Psoas muscle (tissue), 8 donors: ENCODE measurements at places on chromosomes 7 and 10. TPM values are rescaled to one million over a fixed set of nuclear protein-coding genes. Genes with fewer than 3 reads are reported as not detected.

GRCh38 chr10:28768227-28768626, 90.9 kb downstream of the BAMBI start:
- H3K4me3 ChIP-seq: no peak overlapping the region
- peaks cover 4% of the 10 kb centered on the region for H3K27me3 ChIP-seq
- no peak overlapping the region for H3K27ac ChIP-seq
- no peak for DNase-seq

TWIST1 gene
- 1.1 TPM for total RNA-seq

TSPAN12 gene
- total RNA-seq: 2.8 TPM

GRCh38 chr10:391305-391704, 256.1 kb downstream of the ZMYND11 start:
- peaks cover 3% of the 10 kb centered on the region for H3K36me3 ChIP-seq
- no peak overlapping the region for H3K27ac ChIP-seq
- peaks cover 17% of the 10 kb centered on the region for H3K4me1 ChIP-seq
- no peak for DNase-seq

HKDC1 gene
- total RNA-seq: not detected

GRCh38 chr10:20635570-20635969, 261.5 kb downstream of the NEBL start:
- H3K4me3 ChIP-seq: no peak overlapping the region
- no peaks in the 10 kb centered on the region for H3K27me3 ChIP-seq
- H3K27ac ChIP-seq: no peak overlapping the region
- no peaks in the 10 kb centered on the region for H3K36me3 ChIP-seq

GRCh38 chr10:91711885-91712680, 79.2 kb upstream of the PPP1R3C start:
- H3K36me3 ChIP-seq: no peaks in the 10 kb centered on the region
- DNase-seq: no peak
- H3K4me1 ChIP-seq: no peaks in the 10 kb centered on the region
- H3K27ac ChIP-seq: no peak overlapping the region
- H3K27me3 ChIP-seq: no peaks in the 10 kb centered on the region

- no peak overlapping the region for H3K4me3 ChIP-seq
- H3K36me3 ChIP-seq: no peaks in the 10 kb centered on the region
- no peaks in the 10 kb centered on the region for H3K27me3 ChIP-seq
- H3K27ac ChIP-seq: no peak overlapping the region
- H3K4me1 ChIP-seq: no peaks in the 10 kb centered on the region
Measured at GRCh38 chr10:56135828-56136227, 225.2 kb downstream of the ZWINT start.

CREB5 gene
- 26.7 TPM for total RNA-seq

LRRD1 gene
- not detected for total RNA-seq

MKX gene
- total RNA-seq: 0.19 TPM

EIF4H gene
- total RNA-seq: 270 TPM

TEX47 gene
- total RNA-seq: not detected

DNA sequence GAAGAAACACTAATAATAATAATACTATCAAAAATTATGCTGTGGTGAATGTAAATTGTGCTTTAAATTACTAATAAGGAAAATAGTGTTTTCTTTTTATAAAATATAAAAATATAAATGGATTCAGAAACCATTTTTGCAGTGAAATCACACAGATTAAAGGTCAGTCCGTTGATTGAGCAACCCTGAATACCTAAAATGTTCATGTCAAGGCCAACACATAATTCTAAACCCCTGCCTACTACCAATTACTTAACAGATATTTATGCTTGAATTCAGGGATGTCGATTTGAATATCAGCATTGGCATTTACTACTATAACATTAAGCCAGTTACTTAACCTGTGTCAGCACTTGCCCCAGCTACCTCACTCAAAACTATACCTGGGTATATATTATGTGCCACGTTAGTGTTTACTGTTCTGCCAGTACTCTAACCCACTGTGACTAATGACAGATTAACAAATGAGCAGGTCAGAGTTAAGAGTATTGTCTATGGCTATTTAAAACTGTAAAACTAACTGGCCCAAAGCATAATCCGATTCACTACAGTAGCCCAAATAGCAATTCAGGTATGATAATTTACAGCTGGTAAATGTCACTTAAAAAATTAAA, 165.0 kb downstream of the KMT2E start:
- H3K4me1 ChIP-seq: peaks cover 15% of the 10 kb centered on the region
- H3K27me3 ChIP-seq: no peaks in the 10 kb centered on the region

SH2D4B gene
- total RNA-seq: not detected

GPR85 gene
- total RNA-seq: not detected

- DNase-seq: no peak
- no peak overlapping the region for H3K4me3 ChIP-seq
- no peaks in the 10 kb centered on the region for H3K27me3 ChIP-seq
- no peaks in the 10 kb centered on the region for H3K36me3 ChIP-seq
Measured at GRCh38 chr7:11620406-11621253, 211.4 kb downstream of the THSD7A start.

DNA sequence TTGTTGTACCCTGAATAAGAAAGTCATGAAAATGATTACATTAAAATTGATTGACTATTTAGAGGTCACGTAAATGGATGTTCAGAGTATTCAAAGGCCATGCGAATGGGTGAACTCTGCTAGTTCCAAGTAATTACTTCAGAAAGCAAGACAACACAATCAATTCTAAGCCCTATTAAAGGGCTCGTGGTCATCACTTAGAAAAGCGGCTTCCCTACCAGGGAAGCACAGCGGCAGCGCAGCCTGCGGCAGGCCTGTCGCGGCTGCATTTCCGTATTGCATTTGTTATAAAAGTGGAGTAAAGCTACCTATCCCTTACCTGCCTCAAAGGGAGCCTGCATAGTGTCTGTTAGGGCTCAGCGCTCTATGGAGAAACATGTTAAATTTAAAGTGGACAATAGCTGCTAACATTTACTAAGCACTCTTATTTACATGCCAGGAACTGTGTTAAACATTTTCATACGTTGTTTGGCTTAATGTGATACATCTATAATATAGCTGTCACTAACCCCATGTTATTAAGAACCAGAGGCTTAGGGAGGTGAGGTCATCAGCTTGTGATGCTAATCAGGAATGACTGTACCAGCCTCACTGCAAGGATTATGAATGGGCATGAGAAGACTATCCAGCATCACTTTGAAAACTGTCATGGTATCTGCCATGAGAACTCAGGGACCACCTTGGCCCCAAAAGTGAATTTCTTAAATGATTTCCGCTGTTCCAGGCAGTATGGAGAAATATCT, 187.5 kb downstream of the CELF2 start:
- no peak overlapping the region for H3K4me3 ChIP-seq
- H3K36me3 ChIP-seq: no peaks in the 10 kb centered on the region
- peaks cover 34% of the 10 kb centered on the region for H3K4me1 ChIP-seq
- H3K27me3 ChIP-seq: no peaks in the 10 kb centered on the region
- H3K27ac ChIP-seq: no peak overlapping the region

DNA sequence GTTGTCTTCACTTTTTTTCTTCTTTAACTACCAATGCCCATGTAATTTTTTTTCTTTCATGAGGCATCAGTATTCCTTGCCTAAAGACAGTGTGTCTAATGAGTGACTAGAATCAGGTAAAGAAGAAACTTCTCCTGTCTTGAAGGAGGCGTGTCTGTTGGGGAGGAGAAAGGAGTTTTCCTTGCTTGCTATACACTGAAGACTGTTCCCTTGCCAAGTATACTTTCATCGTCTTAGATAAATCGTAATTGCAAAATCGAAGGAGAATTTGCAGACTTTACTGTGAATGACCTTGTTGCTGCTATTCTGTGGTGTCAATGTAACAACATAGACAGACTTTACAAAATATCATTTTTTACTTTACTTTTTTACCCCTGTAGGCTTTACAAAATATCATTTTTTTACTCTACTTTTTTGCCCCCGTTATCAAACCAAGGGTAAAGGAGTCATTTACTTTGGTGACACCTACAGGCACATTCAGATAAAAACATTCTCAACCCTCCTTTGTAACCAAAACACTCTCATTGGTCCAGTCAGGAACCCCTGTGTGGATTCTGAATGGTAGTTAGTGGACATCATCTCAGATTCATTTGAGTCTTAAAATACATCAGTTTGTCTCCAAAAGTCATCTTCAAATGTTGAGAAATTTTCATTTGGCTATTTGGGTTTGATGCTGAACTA, 232.4 kb downstream of the AHR start:
- H3K27me3 ChIP-seq: no peaks in the 10 kb centered on the region
- H3K36me3 ChIP-seq: no peaks in the 10 kb centered on the region
- no peaks in the 10 kb centered on the region for H3K4me1 ChIP-seq
- H3K27ac ChIP-seq: no peak overlapping the region
- no peak for DNase-seq

DNA sequence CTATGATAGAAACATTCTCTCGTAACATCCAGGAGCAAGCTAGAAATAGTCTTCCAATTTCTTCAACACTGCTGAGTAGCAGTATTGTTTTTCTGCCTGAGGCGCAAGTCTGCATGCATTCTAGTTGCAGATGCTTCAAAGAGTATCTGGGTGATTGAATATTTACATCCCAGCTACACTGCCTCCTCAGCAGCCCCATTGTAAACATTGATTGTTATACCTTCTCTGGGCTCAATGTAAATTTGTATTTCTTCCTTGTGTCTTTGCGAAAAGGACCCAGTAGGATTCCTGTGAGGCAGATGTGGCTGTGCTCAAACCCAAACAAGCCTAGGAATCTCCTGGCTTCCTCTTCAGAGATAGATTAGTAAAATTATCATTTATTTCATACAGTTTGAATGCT, 320.7 kb downstream of the CDC14C start:
- H3K27me3 ChIP-seq: no peaks in the 10 kb centered on the region
- DNase-seq: no peak
- H3K4me1 ChIP-seq: no peaks in the 10 kb centered on the region
- H3K4me3 ChIP-seq: no peak overlapping the region
- no peaks in the 10 kb centered on the region for H3K36me3 ChIP-seq

FANK1 gene
- total RNA-seq: 0.49 TPM

DNA sequence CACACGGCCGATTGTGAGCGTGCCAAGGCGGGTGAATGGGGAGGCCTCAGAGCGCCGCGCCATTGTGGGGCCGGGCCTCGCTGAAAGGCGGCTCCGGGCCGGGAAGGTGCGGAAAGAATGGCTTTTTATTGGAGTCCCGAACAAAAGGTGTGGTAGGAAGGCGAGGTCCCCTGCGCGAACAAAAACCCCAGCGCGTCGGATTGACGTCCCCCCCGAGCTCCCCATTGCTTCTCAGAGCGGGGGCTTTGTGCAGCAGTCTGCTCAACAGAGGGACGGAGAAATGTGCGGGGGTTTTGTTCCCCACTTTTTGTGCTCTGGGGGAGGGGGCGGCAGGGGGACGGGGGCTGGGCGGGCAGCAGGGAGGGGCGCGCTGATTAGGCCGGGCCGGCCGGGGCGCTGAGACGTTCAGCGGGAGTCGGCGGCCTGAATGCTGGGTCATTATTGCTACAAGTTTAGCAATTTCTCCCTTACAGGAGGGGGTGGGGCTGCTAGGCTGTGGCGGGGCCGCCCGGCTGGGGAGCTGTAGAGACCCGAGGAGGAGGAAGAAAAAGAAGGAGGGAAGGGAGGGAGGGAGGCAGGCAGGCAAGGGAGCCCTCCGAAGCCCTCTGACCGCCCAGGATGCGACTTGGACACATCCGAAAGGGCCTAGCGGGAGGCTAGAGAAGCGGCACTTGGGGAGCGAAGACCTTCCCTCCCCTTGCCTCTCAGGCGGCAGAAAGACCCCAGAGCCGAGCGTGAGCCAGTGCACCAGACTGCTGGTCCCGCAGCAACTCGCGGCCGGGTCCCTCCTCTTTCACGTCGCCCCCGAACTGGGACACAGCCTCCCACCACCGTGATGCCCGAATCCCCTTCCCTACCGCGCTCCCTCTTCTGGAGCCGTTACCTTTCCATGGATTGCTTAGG, 4.6 kb downstream of the NKX2-3 start:
- no peaks in the 10 kb centered on the region for H3K36me3 ChIP-seq
- H3K4me1 ChIP-seq: peaks cover 33% of the 10 kb centered on the region
- DNase-seq: no peak

ANKRD30A gene
- total RNA-seq: not detected

SFMBT2 gene
- 3.6 TPM for total RNA-seq

TRPV5 gene
- 0.06 TPM for total RNA-seq

PCLO gene
- not detected for total RNA-seq

- H3K27ac ChIP-seq: no peak overlapping the region
- DNase-seq: no peak
- H3K27me3 ChIP-seq: no peaks in the 10 kb centered on the region
- H3K36me3 ChIP-seq: no peaks in the 10 kb centered on the region
Measured at GRCh38 chr10:82683945-82684344, 809.0 kb downstream of the NRG3 start.

GRCh38 chr7:115260381-115260780, 338.5 kb downstream of the MDFIC start:
- H3K27me3 ChIP-seq: no peaks in the 10 kb centered on the region
- H3K36me3 ChIP-seq: no peaks in the 10 kb centered on the region
- H3K4me3 ChIP-seq: no peak overlapping the region

MUC3A gene
- total RNA-seq: 0.36 TPM

DNA sequence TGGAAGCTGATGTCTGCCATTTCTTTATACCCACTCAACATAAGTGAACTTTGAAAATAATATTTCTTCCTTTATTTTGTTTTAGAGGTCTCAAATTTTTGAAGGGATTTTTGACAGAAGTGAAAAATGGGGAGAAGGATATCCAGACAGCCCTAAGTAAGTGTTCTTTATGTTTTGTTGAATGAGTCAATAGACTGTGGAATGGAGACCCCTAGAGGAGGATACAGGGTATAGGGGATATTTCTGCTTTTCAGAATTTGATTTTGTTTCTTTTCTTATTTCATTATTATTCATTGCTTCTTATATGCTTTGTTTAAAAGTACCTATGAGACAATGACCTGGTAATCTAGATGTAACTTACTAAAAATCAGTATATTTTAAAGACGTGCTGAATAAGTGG, 34.4 kb downstream of the PLEKHA8 start:
- no peak overlapping the region for H3K4me3 ChIP-seq
- no peaks in the 10 kb centered on the region for H3K4me1 ChIP-seq
- no peak for DNase-seq

INSYN2A gene
- total RNA-seq: 0.14 TPM

HTR5A gene
- total RNA-seq: not detected

DNA sequence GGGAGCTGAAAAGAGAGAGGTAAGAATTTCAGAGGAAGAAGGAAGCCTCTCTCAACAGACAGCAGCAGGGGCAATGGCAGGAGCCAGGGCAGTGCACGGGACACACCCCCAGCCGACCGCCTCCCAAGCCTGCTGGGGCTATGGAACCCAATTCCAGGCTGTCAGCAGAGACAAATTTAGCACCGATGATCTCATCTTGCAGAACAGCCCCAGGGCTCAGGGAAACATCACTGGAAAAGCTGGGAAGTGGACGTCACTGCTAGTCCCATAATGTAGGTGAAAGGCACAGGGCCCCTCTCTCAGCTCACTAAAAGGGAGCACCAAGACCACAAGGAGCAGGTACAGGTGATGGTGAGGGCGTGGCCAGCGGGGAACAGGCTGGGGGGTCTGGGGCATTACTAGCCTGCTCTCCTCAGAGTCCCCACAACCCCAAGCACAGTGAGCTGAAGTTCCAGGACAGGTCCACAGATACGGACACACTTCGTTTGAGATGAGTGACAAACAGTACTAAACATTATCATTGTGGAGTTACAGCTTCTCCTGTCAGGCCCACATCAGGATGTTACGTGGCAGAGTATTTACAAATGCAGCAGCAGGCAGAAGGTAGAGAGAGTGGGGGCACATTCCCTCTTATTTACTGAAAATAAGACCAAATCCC, 103.7 kb downstream of the PLXNA4 start:
- H3K27me3 ChIP-seq: no peaks in the 10 kb centered on the region
- no peak overlapping the region for H3K4me3 ChIP-seq
- peaks cover 9% of the 10 kb centered on the region for H3K4me1 ChIP-seq
- no peak overlapping the region for H3K27ac ChIP-seq
- peak; percentile 44 for DNase-seq

GRCh38 chr7:148813890-148814289, 70.2 kb downstream of the EZH2 start:
- no peaks in the 10 kb centered on the region for H3K27me3 ChIP-seq
- no peak overlapping the region for H3K4me3 ChIP-seq
- H3K4me1 ChIP-seq: no peaks in the 10 kb centered on the region
- H3K27ac ChIP-seq: no peak overlapping the region
- no peak for DNase-seq
